ENCODE measurements at places on chromosomes 12 and 14.

DNA sequence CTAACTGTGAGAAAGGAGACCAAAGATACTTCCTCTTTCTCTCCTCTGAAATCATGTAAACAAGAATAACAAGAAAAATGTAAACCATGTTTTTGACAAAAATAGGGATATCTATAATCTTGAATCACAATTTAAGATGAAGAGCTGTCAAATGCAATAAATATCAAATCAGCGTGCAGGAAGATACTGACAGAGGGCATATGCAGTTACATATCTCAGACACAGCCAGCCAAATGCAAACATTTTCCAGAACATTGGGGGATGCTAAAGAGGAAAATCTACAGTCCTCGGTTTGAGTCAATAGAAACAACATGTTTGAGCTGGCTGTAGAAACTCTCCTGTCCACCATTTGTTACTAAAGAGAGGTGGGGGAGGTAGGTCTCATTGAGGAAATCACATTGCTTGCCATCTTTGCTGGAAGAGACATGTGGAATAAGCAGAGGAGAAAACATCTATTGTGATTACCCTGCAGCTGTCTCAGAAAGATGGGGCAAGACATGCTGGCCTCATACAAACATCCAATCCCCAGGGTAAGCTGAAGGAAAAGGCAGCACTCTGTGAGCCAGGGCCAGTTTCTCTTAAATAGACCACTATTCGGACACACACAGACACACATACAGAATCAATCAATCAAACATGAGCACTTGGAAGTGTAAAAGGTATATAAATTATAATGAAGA, 43.5 kb downstream of the CNTN1 start:
- no peak for DNase-seq

GRCh38 chr14:91839749-91840148, 27.6 kb downstream of the TC2N start:
- DNase-seq, result no peak

DNA sequence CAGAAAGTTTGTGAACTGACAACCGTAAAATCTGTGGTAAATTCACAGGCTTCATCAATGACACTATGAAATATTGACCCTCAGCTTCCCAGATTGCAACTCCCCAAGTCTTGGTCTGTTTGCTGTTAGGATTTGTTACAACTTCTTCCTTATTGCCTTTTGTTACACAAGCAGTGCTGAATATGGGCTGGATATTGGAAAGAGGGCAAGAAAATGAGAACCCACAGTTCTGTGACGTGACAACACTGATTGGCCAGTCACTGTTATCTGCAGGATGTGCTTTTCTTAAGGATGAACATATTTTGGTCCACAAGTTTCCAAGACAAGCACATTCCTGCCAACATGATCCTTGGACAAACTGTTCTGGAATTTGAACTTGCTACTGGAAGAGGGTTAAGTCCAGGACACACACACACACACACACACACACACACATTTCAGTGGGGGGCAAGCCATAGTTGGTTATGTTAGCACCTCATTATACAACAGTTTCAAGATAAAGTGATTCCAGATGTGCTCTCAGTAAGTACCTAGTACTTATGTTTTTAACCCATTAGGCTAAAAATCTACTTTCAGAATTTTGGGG, 16.6 kb upstream of the SLC38A2 start:
- DNase-seq, result no peak

GRCh38 chr12:75657831-75658230, 146.4 kb upstream of the KRR1 start:
- no peak for DNase-seq

DNA sequence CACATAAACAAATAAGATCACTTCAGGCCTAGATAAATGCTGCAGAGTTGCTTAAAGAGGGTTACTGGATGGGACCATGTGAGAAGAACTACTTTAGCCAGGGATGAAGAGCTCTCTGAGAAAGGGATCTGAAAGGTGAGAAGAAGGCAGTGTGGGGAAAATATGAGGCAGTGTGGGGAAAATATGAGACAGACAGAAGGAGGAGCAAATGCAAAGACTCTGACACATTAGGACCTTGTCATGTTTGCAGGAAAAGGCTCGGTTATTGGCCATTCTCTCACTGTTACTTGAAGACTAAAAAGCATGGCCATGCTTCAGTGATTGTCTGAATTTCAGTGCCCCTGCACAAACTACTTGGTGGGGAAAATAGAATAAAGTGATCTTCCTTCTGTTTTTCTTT, 22.7 kb upstream of the TRIM9 start:
- DNase-seq, result no peak

DNA sequence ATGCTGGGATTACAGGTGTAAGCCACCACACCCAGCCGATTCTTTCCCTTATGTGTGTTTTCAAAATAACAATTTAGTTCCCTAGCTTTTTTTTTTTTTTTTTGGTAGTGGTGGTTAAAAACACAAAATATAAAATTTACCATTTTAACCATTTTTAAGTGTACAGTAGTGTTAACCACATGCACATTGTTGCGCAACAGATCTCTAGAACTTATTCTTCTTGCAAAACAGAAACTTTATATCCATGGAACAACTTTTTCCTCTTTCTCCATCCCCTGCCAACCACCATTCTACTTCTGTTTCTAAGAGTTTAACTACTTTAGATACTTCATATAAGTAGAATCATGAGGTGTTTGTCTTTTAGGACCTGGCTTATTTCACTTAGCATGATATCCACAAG, 1.1 kb upstream of the NDUFA12 start:
- DNase-seq, result no peak

Data from natural killer cell (primary cell).